ENCODE measurements at places on chromosomes 7 and 10. TPM values are rescaled to one million over a fixed set of nuclear protein-coding genes. Genes with fewer than 3 reads are reported as not detected.

- DNase-seq = no peak
These were observed 15.4 kb upstream of the VDAC2 start for GRCh38 chr10:75195035-75195763.

DNA sequence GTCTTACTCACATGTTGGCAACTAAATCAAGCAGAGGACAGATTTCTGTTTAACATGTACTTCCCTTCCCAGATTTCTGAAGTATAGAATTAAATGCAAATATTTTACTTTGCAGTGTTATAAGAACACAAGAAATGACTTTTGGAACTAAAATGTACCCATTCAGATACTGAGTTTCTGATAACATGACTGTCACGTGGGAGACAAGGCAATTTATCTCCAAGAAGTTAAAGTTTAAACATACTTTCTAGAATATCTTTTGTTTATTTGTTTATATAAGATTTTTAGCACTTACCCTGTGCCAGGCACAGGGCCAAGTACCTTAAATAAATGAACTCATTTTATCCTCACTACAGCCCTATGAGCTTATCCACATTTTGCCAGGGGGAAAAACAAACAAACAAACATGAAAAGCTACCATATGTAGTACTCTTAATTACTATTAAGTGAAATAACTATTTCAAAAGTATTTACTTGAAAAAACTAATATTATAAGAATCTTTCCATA is 807.1 kb upstream of the KCND2 start:
- no peak for DNase-seq

Gene TMEM196
- not detected for total RNA-seq

DNA sequence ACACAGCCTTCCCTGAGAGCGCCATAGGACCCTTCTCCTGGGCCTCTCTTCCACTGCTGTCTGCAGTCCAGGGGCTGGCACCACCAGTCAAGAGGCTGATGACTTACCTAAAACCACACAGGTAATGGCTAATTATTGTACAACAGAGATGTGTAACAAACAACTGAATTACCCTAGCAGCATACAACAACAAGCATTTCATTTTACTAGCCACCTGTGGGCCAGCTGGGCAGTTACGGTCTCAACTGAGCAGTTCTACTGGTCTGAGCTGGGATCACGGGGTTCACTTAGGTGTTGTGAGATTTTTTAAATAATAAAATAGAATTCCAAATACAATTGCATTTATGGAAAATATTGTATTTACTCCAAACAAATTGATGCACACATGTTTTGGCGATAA is 431.9 kb downstream of the TNS3 start:
- no peak for DNase-seq

Gene ADCK2
- 28.1 TPM for total RNA-seq

DNA sequence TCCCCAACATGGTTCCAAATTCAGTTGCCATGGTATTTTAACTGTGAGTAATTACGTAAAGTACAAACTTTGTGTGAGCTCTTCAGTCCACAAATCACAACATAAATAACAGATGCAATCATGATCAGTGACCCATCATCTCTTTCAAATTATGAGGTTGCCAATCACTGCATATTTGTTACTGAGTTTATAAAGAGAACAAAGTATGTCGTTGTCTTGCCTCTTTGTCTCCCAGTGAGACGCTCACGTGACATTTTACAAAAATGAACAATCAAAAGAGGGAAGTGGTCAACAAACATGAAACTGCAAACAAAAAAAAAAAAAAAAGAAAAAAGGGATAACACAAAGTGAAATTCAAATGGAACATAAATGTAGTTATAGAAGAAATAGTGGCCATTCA is 122.7 kb upstream of the PDSS1 start:
- no peak for DNase-seq

Gene PDE1C
- not detected for total RNA-seq

Gene FOXI2
- not detected for total RNA-seq

DNA sequence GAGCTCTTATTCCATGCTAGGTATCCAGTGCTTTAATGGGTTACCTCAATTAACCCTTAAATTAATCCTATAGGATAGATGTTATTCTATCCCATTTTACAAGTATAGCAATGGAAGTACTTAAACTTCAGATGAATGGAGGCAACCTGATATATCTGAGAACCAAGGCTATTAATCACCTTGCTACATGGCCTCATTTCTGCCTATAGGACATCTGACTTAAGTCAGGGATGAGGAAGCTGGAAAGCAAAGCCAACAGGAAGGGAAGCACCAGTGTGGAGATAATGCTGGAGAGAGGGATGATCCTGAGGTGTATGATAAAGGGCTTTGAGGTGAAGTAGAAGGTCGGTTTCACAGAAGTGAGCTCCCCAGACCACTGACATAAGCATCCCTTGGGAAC is 132.3 kb downstream of the CHN2 start:
- no peak for DNase-seq

Gene HTRA1
- total RNA-seq = not detected
